ENCODE measurements at places on chromosomes 6 and 20. TPM values are rescaled to one million over a fixed set of nuclear protein-coding genes. Genes with fewer than 3 reads are reported as not detected.

BPIFB4 gene
- total RNA-seq: not detected

DNA sequence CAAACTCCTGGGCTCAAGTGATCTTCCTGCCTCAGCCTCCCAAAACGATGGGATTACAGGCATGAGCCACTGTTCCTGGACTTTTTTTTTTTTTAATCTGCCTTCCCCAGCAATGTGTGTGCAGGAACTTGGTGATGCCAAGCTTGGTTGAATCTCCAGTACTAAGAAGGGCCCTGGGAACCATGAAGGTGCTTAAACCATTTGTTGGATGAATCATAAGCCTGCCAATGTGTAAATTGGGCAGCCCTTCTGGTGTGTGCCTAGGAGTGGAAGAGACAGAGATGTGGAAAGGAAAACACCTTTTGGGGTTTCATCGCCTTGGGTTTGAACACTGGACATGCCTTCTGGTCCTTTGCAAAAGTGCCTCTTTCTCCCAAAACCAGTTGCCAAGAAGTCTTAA is 7.1 kb upstream of the SPO11 start:
- DNase-seq: no peak

RSPH9 gene
- 0.22 TPM for total RNA-seq

DNA sequence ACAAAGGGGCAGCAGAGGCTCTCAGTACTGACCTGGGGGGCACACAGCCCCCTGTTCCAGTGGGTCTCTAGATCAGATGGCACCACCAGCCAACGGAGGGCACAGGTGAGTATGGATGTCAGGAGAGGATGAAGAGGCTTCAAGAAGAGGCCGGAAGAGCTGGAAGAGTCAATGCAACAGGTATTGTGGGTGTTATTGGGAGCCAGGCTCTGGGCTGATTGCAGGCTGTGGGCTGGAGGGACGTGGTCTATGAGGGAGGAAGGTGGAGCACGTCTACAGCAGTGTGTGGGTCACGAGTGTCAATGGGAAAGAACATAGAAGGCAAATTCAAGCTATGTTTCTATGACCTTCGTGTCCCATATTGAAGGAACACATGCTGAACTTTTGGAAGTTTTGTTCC is 18.8 kb upstream of the TAGAP start:
- DNase-seq: no peak

MOXD1 gene
- total RNA-seq: not detected

DNA sequence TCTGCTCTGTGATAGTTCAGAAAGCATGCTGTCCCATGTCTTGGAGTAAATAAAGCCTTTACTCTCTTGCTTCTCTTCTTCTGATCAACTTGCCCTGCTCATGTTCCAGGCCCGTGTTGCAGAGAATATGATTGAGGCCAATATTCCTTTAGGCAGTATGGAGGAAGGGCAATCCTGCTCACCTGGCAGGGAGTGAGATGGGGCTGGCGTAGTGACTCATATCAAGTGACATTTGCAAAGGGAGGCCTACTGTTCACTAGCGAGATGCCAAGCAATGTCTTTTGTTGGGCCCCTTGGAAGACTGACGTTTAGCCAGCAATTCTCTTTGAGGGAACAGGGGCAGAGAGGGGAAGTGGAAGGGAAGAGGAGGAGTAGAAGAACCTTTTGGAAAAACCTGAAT is 19.7 kb downstream of the ADTRP start:
- DNase-seq: no peak

VNN1 gene
- not detected for total RNA-seq

- no peak for DNase-seq
Measured at GRCh38 chr20:46631874-46632446, 19.3 kb downstream of the SLC13A3 start.

DNA sequence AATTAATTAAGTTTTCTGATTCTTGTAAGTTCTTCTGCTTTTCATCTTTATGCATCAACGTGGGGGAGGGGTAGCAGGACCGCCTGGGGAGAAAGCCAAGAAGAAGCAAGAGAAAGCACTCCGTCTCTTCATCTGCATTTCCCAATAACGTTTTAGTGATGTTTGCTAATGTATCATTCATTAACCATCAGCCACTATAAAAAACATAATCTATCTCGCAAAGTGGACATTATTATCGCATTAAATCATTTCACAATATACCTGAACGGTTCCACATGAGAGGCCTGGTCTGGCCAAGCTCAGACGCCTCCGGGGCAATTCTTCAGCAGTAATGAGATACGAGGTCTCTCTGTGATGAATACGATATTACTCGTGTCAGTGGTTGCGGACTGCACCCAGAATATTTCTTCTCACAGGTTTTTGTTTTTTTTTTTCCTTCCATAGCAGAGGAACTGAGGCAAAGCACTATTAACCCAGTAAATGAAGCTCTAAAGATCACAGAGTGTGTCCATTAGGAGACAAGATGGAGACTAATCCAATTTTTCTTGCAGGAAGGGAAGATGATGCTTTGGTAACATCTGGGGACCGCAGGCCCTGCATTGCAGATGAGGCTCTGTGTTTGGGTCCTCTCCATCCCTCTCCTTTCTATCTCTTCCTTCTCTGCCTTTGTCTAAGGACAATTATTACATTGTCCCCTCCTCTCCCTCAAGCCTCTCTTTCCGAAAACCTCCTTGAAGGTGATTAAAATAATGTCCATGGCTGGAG is 156.1 kb downstream of the SLC35B3 start:
- DNase-seq: no peak

PLN gene
- not detected for total RNA-seq
